ENCODE measurements at places on chromosomes 11 and 22.

DNA sequence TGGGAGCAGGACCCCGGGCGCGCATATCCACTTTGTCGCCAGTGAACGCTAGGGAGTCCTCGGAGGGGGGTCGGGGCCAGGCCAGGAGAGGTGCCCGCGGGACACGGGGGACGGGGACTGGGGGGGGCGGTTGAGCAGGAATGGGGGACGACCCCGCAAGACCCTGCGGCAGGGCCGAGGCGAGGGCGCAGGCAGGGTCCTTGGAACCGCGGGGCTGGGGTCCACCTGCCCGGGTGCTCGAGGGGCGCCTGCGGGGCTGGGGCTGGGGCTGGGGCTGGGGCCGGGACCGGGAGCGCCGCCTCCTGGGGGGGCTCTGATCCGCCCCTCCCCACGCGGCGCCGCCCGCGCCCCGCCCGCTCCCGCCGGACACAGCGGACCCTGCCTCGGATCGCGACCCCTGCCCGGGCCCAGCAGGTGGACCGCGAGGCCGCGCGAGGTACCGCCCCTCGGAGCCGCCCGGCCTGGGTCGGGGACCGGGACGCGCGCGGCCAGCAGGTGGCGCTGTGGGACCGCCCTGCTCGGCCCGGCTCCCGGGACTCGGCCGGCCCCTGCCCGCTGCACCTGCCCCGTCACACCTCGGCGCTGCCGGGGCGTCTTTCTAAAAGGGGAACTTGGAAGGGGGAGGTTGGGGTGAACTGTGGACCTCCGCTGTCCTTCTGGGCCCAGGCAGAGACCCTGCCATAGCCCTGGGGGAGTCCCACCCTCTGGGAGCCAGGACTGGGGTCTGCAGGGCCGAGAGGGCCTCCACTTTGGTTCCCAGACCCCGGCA lies 11.0 kb downstream of the CRELD2 start:
- DNase-seq: peak; percentile 77

DNA sequence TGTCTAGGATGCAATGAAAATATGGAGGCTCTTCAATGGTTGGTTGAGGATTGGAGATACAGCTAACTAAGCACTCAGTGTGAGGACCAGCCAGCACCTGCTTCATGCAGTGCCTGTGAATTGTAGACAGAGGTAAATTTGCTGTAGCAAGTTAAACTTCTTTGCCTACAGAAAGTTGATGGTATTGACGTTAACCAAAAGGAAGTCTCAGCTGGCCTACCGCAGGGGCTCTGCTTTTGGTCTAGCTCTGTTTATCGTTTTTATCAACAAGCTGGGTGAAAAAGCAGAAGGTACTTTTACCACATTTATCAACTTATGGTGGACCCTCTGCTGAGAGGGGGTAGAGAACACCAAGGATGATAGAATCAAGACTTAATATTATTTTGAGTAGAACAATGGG lies 51.6 kb downstream of the GRAMD1B start:
- DNase-seq: no peak

- DNase-seq: peak; percentile 32
Measured at GRCh38 chr11:11842421-11843008, 743 bp downstream of the USP47 start.

DNA sequence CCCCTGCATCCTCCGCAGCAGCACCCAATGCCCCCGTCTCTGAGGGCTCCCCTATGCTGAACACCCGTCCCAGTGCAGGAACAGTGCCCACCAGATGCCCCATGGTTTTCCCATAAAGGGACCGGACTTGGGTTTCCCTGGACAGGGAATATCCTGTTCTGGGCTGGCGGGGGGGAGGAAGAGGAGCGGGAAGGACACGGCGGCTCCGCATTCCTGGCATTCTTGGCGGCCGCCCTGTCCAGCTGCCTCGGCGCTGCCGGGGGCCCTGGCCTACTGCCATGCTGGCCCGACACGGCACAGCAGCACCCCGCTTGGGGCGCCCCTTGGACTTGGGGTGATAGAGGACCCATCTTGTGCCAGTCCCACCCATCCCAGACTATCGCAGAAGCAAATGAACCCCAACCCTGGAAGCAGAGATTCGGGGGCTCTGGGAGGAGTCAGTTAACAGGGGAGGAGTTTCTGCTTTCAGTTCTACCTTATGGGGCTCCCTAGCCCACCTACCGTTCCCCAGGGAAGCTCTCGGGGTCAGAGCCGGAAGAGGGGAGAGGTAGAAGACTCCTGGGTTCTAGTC lies 23.7 kb upstream of the CBX7 start:
- DNase-seq: no peak

DNA sequence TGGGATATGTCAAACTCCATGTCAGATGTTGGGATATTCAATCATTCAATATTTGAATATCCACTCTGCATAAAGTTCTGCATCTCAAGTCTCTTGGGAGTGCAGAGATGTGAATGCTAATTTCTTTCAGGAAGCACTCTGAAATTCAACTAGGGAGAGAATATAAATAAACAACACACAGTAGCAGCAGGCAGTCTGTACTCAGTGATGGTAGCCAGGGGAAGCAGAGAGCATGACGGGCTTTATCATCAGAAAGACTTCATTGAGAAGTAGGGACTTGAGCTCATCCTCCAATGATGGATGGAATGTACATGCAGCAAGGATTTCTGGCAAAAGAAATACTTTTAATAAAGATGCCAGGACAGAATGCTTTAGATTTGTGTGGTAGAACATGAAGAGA lies 9.8 kb upstream of the TEAD1 start:
- no peak for DNase-seq

DNA sequence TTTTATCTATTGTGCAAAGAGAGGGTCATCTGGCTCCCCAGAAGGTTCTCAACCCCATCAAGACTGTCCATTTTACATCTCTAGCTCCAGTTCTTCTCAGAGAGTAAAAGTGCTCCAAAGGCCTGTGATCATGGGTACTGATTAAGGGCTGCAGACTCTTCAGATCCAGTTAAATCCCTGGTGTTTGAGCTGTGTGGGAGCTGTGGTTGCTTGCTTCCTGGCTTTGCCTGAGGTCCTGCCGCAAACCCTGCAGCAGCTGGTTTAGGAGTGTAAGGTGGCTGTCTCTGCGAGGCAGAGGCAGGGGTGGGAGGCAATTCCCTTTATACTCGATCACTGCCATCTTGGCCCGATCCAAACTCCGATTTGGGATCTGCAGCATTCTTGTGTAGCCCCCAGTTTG lies 1.2 kb downstream of the MRPL17 start:
- no peak for DNase-seq
